NCI-H748 treated with DMSO at 0.1 percent for 48 hours (cell line): ENCODE measurements at places on chromosomes 2 and 18.
A peak's percentile ranks its signal among the peaks of the same experiment; 100 is the strongest.

DNA sequence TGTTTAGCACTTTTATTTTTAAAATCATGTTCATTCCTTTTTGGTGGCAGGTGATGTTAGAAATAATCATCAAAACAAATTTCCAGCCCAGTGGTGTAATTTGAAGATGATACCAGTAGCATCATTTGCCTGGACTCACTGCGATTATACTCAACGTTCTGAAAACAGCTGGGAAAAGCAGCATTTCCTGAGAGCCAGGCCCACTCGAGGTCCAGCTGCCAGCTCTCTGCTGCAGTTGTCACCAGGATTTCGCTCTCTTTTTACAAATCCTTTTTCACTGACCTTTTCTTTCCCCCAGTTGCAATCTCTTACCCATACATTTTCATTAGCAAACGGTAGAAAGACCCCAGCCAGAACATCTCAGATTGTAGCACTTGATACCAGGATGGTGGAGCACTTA lies 110.6 kb upstream of the LYPD1 start:
- no peak for DNase-seq

GRCh38 chr2:101881131-101881530 lies 110.6 kb upstream of the IL1R2 start:
- no peak for DNase-seq

DNA sequence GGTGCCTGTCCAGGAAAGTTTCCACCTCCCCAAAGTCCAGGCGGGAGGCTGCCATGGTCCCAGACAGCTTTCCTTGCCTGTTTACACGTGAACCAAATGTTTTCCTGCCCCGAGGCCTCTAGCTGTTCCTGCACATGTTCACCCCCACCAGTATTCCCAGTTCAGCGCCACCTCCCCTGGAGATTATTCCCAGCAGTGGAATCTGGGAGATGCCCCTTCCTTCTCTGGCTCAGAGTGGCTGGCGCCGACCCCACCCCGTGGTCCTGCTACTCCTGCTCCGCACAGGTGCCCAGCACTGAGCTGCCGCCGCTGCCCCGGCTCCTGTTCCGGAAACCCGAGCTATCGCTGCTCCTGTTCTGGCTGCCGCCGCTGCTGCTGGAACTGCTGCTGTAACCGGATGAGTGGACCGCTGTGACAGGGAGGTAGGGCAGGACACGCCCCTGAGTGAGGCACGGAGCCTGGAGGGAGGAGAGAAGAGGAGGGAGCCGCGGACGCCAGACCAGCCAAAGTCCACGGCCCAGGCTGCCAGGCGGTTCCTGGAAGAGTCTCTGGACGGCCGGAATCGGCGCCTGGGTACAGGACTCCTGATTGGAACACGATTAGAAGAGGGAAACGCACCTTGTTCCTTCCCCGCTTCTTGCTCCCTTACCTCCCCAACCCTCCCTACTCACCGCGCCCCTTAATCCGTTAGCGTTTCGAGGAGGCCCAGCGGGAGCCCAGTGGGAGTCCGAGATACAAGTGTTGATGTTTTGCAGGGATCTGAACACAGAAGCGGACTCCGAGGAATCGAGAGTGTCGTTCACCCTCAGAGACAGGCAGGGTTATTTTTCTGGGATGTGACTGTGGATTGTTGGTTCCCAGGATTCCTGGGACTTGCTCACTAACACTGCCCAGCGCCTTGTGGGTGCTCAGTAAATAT lies at the start of gene PDE11A:
PDE11A (minus strand) TSS at position 395 of the 919 bp plus-strand sequence; CDS start at position 55, 340 bp downstream.
- peak; percentile 82 for DNase-seq

DNA sequence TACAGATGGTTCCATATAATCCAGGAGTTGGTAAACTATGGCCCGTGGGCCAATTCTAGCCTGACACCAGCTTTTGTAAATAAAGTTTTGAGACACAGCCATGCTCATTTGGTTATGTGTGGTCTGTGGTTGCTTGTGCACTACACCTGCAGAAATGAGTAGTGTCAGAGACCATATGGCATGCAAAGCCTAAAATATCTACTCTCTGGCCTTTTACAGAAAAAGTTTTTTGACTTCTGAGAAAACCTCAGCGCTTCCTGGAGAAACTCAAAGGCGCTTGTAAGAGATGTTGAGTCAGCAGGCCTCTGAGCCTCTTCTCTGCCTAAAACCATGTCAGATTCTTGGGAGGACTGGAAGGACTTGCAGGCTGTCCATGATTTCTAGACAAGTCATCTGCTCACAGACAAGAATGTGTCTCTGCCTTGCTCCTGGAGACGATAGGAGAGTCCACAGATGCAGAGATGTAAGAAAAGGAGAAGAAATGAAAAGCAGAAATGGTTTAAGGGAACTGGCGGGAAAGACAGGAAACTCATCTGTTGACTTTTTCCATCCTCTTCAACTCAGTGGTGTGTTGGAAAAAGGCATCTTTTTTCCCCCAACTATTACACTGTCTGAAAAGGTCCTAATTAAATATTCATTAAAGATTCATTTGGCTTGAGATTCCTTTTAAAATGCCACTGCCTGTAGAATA lies 5.2 kb downstream of the TTC39C start:
- no peak for DNase-seq

DNA sequence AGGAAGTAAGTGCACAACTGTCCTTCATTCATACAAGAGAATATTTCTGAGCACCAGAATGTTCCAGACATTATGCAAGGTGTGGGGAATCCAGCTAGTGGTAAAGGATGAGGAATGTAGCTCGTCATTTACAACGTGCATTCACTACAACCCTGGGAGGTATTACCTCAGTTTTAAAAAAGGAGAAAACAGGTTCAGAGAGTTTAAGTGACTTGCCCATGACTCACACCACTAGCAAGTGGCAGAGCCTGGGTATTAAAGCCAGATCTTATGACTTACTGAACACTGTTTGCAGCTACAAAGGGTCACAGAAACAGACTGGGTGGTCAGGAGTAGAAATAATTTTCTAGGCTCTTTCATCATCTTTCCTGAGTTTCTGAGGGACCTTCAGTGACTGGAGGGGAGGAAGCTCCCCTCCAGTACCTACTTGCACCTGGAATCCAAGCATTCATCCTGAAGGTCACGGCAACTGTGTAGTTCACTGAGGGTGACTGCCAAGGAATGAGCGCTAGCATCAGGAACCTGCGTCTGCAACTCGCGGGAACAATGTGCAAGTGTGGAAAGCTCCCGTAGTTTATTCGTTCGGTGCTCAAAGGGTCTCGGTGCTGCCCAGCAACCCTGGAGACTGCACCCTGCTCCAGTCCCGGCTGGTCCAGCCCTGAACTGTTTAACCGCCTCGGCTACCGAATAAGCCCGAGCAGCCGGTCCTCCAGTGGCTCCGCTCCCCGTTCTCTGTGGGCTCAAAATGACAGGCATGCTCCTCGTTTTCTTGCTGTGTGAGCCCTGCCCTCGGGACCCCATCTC lies 647 bp downstream of the CCDC121 start:
- DNase-seq, result no peak

GRCh38 chr2:133266041-133266925 lies 302.0 kb downstream of the NCKAP5 start:
- no peak for DNase-seq

GRCh38 chr2:202514732-202515131 lies 120.0 kb upstream of the FAM117B start:
- no peak for DNase-seq

DNA sequence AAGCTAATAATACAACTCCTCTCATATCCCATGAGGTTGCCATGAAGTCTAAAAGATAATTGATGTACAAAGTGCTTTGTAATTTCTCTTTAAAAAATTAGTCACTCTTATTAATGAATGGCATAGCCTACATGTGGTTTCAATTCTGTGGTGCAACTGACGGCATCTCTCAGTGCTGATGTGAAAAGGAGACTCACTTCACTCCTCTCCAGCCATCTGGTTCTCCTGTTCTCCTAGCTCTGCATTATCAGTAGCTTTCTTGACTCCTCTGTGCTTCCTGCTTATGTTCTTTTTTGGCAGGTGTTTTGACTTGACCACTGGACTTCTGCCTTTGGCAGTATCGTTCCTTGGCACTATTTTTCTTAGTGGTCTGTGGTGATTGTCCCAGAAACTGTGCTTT lies 134.9 kb upstream of the ZFP36L2 start:
- DNase-seq, result no peak

GRCh38 chr2:232857158-232857563 lies 12.9 kb upstream of the SNORC start:
- DNase-seq, result no peak

GRCh38 chr2:55976681-55977080 lies 53.1 kb upstream of the EFEMP1 start:
- DNase-seq, result no peak
